ENCODE measurements at places on chromosomes 12 and 14.

GRCh38 chr12:23550753-23551152 lies 398.7 kb downstream of the SOX5 start:
- no peak for DNase-seq

- no peak for DNase-seq
Measured at GRCh38 chr12:85823436-85824180, 12.6 kb downstream of the RASSF9 start.

DNA sequence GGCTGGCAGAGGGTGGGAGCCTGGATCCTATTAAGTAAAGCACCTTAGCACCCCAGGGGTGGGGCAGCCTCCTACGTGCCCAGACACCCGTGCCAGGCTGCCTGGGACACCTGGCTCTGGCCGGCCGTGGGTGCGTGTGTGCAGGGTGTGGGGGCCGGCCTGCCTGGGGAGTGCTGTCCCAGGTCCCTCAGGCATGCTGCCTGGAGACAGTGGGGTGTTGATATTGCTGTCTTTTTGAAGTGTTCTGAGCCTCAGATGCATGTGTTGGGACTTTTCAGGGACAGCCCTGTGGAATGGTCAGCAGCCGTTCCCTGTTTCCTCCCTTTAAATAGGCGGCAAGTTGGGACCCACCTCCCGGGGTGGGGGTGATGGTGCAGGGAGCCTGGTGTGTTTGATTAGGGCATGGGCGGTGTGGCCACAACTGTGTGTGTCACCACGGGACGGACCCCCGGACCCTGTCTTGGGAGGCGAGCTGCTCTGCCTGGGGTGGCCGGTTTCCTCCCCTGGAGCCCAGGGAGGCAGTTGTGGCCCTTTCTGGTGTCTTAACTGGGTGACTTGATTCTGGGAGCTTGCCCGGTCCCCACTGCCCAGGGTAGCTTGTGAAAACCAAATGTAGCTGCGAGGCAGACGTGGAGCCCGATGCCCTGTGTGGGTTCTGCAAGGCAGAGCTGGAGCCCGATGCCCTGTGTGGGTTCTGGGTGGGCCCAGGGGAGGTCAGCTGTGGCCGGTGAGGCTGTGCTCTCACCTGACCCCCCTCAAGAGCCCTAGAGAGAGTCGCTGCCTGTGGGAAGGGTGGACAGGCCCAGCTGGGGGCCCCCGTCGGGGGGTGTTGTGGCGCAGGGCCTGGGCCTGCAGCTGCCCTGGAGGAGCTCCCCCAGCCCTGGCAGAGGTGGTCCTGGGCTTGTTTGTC lies 8.2 kb downstream of the ULK1 start:
- DNase-seq, result no peak

GRCh38 chr12:6923851-6924250 lies 3.9 kb upstream of the ATN1 start:
- DNase-seq, result no peak

GRCh38 chr12:20528208-20528607 lies 159.9 kb downstream of the PDE3A start:
- DNase-seq, result no peak

GRCh38 chr12:6869049-6870021 lies 2.0 kb downstream of the TPI1 start:
- DNase-seq, result peak; percentile 40

DNA sequence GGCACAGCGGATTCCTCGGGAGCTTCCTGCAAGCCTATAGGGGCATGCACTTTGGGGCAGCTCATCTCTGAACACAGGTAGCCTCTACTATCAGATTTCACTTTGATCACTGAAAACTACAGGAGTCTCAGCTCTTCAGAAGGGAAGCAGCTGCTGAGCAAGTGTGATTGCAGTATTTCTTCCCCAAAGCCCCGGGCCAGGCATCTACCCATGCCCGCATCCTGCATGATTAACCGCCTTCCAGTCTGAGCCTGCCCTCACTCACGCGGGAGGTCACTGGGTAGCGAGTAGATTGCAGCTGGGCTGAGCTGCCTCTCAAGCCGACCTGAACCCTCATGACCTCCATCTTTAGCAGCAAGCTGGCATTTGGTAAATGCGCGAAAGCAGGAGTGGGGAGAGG lies 334.7 kb downstream of the DPF3 start:
- DNase-seq, result no peak

GRCh38 chr12:2678426-2678825 lies 116.3 kb upstream of the FKBP4 start:
- DNase-seq, result no peak
